Stimulated activated CD8-positive, alpha-beta memory T cell treated with anti-CD3 and anti-CD28 coated beads, Interleukin-4, amount 100 ng/mL, for 48 hours (primary cell): ENCODE measurements at places on chromosomes 5 and 9.

DNA sequence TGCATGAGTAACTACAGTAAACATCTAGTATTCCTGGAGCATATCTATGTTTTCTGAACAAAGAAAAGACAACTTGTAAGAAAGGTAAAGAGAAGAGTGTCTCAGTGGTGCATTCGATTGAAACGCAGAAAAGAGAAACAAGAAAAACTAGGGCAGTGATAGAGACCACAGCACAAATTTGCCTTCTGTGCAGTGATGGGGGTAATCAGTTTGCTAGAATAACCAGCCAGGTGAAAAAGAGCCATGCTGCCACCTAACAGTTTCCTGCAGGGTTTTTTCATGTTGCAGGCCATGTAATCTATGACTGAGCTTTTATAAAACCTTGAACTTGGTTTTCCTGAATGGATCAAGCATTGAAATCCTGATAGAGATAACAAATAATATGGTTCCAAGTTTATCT, 198.4 kb upstream of the MEF2C start:
- no peak for DNase-seq

DNA sequence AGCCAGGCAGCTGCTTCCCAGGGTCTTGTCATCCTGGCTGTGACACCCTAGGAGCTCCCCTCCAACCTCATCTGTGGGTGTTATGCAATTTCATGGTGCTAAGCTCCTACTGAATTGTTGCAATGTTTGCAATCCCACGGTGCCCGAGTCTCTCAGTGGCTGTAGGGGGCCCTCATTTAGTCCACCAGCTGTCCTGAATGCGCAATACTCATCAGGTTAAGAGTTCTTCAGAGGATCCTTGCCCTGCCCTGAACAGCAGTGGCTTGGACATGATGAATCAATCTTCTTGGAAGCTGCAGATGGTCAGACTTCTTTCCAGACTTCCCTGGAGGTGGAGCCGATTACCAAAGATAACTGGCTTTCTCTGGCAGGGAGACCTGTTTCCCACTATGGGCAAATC, 584.1 kb downstream of the CCDC171 start:
- no peak for DNase-seq

DNA sequence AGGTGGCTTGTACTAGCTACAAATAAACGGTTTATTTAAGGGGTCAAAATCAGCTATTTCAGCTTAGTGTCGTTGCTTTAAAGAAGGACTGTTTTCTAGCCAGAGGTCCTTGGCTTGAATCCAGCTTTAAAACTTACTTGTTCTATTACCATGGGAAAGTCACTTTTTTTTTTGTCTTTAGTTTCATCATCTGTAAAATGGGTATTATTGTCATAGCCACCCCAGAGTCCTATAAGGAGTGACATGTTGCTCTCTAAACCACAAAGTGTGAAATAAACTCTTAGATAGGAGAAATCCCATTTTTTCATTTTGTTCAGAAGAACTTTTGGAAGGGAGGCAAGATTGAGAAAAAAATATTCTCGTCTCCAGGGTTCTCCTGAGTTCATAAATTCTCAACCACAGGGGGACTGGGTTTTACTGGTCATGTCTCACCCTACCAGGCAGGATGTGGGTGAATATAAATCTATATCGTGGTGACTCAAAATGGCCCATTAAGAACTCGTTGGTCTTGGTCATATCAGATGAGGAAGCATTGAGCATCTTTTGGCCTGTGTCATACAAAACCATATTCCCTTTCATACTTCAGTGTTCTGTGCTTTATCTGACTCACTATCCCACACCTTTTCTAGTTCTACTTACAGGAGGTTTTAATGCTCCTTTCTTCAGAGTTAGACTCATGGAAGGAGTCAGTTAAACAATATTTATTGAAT, 202.7 kb upstream of the NR3C1 start:
- DNase-seq, result peak; percentile 31

DNA sequence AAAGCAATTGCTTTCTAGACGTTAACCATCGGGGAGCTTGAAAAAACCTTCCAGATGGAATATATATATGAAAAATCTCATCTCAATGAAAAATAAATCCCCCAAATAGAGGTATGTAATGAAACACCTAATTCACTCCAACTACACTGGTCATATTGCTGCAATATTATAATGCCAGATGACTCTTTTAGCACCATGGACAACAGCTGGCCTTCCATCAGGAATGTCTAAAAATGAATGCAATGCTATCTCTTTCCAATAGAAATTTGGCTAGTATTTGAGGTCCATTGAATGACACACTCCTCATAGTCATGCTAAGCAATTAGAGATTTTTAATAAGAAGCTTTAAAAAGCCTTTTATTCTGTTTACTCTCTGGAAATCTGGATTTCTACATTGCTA, 340.2 kb upstream of the BRINP1 start:
- no peak for DNase-seq

- DNase-seq, result no peak
These were observed 32.8 kb downstream of the PDGFRB start for GRCh38 chr5:150122536-150123481.

DNA sequence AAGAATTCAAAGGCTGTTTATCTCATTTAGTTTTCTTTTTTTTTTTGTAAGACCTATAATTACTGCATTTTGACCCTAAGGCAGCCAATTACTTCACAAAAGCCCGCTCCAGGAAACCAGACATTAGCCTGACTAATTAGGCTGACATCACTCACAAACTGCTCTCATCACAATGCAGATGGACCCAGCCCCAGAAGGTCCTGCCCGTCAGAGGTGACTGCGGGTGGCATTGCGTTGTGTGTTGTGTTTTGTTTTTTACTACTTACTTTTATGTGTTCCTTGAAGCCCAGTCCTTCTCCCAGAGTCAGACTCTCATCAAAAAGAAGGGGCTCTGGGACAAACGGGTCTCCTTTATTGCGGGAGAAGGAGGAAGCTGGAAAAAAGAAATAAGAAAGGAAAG, 172.2 kb downstream of the HSD17B3 start:
- no peak for DNase-seq

- DNase-seq, result no peak
These were observed 51.0 kb downstream of the FKTN start for GRCh38 chr9:105608721-105609598.

DNA sequence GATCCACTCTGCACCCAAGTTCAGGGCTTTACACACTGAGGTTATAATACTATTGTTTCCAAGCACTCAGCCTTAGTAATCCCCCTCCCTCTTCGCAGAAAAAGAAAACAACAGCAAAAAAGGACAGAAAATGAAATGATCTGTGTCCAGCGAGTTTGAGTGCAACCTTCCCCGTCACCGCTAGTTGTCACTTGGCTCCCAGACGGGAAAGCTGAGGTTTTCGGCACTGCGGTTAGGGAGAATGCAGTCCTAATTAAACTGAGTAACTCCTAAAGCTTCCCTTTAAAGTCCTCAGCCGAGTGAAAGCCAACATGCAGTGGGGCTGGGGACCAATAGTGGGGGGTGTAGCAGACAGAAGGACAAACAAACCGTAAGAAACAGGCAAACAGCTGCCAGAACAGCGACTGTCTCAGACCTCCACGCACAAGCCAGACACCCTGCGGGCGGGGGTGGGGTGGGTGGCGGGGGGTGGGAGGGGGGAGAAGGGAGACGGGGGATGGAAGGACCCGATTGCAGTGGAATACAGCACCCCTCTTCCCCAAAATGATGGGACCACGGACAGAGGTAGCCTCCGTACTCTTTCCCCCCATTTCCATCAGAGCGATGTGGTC, 680 bp downstream of the GLRA1 start:
- no peak for DNase-seq

DNA sequence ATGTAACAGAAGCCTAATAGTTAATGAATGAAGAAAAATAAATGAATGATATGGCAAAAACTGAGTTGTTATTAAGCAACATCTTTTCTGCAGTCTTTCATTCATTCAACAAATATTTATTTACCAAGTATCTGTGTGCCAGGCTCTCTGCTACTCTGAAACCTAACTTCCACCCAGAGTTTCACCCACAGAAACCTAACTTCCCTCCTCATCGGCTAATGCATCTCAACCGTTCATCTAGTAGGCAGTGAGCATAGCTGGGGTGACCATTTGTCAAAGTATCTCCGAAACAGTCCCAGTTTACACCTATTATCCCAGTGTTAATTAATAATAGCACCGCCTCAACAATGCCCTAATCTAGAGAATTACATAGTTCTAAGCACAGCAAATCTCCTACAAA, 1.5 kb downstream of the TTC39B start:
- no peak for DNase-seq

GRCh38 chr5:149740866-149741459, 10.9 kb downstream of the PPARGC1B start:
- DNase-seq, result no peak

DNA sequence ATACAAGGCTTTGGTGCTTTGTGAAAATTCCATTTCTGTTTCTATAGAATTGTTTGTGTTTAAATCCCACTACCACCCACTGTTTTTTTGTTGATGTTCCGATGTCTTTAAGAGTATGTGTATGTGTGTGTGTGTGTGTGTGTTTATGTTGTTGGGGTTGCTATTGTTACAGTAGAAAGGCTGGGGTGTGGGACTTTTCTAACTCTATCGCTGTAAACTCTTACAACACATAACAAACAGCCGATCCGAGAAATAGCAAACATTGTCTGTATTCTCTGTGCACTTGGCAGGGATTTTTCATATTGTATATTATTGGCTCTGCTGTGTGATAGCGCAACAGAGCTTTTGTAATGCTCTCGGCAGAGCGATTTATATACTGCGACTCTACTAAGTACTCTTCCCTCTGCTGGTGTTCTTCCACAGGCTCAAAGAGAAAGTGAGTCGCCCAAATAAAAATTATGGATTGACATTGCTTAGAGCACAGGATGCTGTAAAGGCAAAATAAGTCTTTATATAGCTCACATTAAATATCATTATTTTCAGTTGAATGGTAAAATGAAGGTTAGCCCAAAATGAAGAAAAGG, 492.2 kb upstream of the ARRDC3 start:
- DNase-seq, result no peak

- DNase-seq, result no peak
These were observed 589.9 kb downstream of the ZNF608 start for GRCh38 chr5:124156415-124156996.

DNA sequence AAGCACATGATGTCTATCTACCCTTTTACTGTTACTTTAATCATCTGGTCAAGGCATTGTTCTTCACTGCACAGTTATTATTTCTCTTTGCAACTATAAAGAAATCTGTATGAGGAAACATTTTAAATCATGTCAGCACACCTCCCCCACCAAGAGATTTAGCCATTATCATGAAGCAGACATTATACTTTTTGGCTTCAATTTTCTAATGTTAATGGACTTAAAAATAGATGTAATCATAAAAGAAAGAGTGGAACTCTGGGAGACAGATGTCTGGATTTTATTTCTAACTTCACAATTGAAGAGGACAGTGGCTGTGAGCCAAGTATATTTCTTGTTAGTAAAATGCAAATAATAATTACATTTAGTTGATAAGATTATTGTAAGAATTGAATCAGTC, 932.4 kb downstream of the TAF11L14 start:
- no peak for DNase-seq

DNA sequence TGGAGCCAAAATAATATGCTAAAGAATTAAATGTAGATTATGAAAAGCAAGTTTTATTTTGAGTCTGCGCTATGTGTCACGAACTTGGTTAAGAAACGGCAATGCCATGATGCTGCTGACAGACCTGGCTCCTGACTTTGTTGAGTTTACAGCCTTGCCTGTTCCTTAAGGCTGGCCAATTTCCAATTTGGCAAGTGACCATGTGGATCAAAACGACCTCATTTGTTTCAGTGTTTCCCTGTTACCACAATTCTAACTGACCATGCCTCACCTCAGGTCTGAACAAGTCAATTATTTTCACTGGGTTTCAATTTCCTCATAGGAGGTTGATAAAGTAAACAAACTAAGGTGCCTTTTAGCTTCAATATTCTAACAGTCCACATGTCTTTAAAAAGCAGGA, 461.4 kb downstream of the ZNF608 start:
- DNase-seq, result no peak

DNA sequence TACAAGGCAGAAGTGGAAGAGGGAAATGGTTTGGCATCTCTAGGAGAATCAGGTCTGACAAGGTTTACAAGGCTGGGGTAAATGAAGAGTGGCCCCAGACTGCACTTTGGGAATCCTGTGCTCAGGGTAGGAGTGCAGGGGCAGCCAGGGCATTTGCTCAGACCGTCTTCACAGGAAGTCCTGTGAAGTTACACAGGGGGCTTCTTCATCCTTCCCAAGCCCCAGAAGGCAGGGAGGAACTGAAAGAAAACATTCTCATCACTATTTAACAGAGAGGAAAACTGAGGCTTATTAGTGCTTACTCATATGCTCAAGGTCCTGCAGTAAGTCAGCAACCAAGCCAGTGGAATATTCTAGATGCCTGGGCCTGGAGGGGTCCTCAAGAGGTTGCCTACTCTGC, 80.7 kb downstream of the NRG2 start:
- no peak for DNase-seq

DNA sequence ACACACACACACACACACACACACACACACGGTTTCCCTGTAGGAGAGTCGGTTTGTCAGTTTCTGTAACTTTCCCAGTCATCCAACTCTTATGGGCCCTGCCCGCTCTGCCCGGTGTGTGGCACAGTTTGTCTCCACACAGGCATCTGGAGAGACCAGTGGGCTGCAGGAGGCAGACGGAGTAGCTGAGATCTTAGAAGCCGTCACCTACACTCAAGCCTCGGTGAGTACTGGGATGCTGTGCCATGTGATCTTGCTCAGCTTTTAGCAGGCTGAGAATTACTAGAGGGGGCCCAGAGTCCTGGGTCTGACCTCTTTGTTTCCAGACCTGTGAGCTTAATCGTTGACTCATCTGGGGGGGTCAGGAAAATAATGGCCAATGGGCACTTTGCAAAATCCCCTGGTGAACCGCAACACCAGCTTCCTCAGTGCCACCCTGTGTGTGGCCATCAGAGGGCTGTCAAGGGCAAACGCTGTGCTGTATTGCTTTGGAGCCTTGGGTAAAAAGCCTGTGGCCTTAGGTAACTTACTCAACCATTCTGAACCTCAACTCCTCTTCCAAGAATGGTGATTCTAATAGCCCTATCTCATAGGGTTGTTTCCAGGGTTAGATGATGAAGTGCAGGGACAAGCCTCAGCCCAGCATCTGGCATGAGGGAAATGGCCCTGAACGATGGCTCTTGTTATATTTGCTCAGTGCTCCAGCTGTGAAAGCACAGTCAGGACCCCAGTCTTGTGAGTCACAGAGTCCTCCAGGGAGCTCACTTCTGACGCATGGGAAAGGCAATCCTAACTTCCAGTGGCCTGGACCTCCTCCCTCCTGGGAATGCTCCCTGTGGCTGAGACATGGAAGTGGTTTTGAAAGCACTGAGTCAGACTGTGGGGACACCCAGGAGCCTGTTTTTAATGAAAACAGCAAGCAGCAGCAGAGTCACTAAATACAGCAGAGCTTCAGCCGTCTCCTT, 45.6 kb downstream of the COL15A1 start:
- peak; percentile 19 for DNase-seq

- DNase-seq, result no peak
These were observed 3.6 kb upstream of the SARDH start for GRCh38 chr9:133741716-133742115.
